Smooth muscle cell of bladder (primary cell): ENCODE measurements at places on chromosomes 12 and 14. TPM values are rescaled to one million over a fixed set of nuclear protein-coding genes. Genes with fewer than 3 reads are reported as not detected.

The PRH2 gene
- total RNA-seq = 0.14 and 0.18 TPM in 2 replicates

The PELI2 gene
- 16.6 and 17.8 TPM in 2 replicates for total RNA-seq

The INHBE gene
- 9.0 and 12.7 TPM in 2 replicates for total RNA-seq

The C3AR1 gene
- total RNA-seq = 0.14 and 0.18 TPM in 2 replicates

The SPIC gene
- not detected in 2 replicates for total RNA-seq

The BTBD7 gene
- total RNA-seq = 18.1 and 24.9 TPM in 2 replicates

The TSPAN8 gene
- total RNA-seq = 0.43 and 4.0 TPM in 2 replicates

The ADCY6 gene
- 41.0 and 43.7 TPM in 2 replicates for total RNA-seq

The GRIN2B gene
- under 0.01 and 0.14 TPM in 2 replicates for total RNA-seq

The PLEKHG7 gene
- not detected in 2 replicates for total RNA-seq

The SLC22A17 gene
- total RNA-seq = 19.5 and 25.0 TPM in 2 replicates

The SPTSSA gene
- total RNA-seq = 20.0 and 36.7 TPM in 2 replicates
